ENCODE measurements at places on chromosomes 1 and 21. TPM values are rescaled to one million over a fixed set of nuclear protein-coding genes. Genes with fewer than 3 reads are reported as not detected.

Gene LIPI
- not detected for total RNA-seq

Gene PTGS2
- total RNA-seq, result 3.1 TPM

Gene RHD
- total RNA-seq, result not detected

Gene FLAD1
- 30.2 TPM for total RNA-seq

All from osteocyte (in vitro differentiated cells).